ENCODE measurements at places on chromosomes 2 and 18. TPM values are rescaled to one million over a fixed set of nuclear protein-coding genes. Genes with fewer than 3 reads are reported as not detected.

GRCh38 chr2:66134138-66134701 is 300.7 kb upstream of the MEIS1 start:
- no peak for DNase-seq

- no peak for DNase-seq
These were observed 21.2 kb downstream of the MRPL33 start for GRCh38 chr2:27792759-27793158.

- no peak for DNase-seq
These were observed 46.2 kb downstream of the LRATD1 start for GRCh38 chr2:14678761-14679160.

GRCh38 chr2:213022987-213023386 is 128.4 kb downstream of the IKZF2 start:
- DNase-seq: no peak

DNA sequence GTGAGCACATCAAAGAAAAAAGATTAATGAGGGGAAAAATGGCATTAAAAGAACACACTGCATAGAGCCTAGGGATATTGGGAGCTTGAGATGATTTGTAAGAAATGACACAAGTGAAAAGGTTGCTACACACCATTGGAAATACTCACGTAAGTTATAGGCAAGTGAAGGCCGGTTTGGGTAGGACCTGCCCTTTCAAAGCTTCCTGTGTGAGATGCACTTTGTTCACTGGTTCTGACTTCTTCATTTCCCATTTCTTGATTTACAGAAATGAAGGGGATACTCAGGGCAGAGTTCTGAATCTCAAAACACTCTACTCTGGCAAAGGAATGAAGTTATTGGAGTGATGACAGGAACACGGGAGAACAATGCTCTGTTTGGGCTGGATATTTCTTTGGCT is at the start of gene IL18RAP:
Gene IL18RAP, plus strand, starts transcription at position 251 of the 400 bp plus-strand sequence. Its CDS starts 118 bp downstream, at position 369.
- DNase-seq: no peak

DNA sequence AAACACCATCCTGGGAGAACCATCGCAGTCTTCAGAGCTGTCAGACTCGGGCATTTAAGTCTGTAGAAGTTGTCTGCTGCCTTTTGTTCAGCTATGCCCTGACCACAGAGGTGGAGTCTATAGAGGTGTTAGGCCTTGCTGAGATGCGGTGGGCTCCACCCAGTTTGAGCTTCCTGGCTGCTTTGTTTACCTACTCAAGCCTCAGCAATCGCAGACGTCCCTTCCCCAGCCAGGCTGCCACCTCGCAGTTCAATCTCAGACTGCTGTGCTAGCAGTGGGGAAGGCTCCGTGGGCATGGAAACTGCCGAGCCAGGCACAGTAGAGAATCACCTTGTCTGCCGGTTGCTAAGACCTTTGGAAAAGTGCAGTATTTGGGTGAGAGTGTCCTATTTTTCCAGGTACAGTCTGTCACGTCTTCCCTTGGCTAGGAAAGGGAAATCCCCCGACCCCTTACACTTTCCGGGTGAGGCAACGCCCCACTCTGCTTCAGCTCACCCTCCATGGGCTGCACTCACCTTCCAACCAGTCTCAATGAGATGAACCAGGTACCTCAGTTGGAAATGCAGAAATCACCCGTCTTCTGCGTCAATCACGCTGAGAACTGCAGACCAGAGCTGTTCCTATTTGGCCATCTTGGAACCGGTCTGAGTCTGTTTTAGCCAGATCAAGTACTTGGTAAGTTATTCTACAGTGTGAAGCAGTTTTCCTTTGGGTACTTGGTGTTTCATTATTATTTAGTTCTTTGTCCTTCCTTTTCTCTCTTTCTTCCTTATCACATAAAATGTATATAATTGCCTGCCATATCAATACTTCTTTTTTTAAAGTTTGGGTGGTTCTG is 71.5 kb downstream of the CDC42EP3 start:
- peak; percentile 47 for DNase-seq

Gene SLC4A3
- total RNA-seq: 0.30 TPM

GRCh38 chr18:43587538-43588153 is 310.4 kb upstream of the SYT4 start:
- DNase-seq: no peak

Gene UGT1A4
- 0.69 TPM for total RNA-seq

Gene KCNF1
- not detected for total RNA-seq

GRCh38 chr2:174675615-174676014 is 78.0 kb upstream of the WIPF1 start:
- no peak for DNase-seq

- DNase-seq: peak; percentile 75
These were observed 39.5 kb downstream of the SDC1 start for GRCh38 chr2:20185176-20186022.

GRCh38 chr2:237594514-237594871 is 4.0 kb upstream of the RAB17 start:
- DNase-seq: peak; percentile 76

- DNase-seq: no peak
These were observed 269.3 kb upstream of the RAB12 start for GRCh38 chr18:8339952-8340351.

Gene IHH
- 0.80 TPM for total RNA-seq

DNA sequence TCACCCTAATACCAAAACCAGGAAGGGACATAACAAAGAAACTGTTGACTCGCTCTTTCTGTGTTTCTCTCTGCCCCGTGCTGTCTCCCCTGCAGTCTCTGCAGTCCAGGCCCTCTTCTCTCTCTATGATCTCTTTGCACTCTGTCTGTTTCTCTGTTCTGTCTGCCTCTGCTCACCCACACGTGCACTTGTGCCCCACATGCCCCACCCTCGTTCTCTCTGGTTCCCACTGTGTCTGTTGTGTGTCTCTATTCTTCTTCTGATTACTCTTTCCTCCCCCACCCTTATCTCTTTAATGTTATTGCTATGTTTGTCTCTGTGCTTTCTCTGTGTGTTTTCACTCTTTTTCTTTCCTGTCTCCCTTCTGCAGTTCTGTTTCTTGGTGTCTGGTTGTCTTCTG is 54.0 kb downstream of the NAT8 start:
- no peak for DNase-seq

DNA sequence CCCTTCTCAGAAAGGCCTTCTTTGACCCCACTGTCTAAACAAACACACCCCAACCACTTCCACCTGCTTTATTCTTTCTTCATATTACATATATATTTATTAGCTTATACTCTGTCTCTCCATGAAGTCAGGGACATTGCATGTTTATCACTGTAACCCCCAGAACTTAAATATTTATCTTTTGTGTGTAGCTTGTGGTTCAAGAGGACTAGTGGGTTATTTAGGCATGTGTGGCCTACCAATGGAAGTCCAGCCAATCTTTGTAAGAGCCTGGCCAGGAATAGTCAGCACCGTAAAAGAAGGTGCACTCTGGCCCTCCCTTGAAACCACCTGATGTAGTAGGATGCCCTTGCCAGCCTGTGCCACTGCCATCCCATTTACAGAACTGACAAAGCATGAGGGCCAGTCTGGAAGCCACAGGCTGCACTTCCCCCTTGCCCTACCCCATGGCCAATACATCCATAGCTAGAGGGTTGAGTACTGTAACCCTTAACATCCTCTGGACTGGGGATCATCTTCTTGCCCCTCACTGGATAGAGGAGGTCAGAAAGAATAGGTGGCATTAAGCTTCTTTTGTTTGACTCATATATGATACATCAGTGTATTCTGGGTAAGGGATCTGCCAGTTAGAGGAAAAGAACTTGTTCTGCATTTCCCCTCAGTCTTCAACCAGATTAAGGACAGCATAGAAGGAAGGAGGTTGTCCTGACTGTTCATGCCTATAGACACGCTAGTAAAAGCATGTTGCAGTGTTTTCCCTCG is 4.9 kb downstream of the NEMP2 start:
- DNase-seq: no peak

DNA sequence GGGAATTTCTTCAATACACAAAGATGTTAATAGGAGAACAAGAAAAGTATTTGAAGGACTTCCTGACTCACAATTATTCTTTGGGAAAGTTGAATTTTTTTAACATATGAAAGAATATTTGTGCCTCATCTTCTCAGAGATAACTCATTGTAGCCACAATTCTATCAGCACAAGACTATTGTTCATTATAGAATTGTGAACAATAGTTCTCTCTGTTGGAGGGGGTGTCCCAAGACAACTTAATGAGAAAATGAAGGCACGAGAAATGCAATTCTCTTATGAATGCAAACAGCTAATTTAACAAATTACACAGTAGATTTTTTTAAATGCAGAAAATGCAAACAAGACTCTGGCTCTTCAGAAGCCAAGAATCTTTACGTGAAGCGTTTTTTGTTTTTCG is 157.0 kb downstream of the BARD1 start:
- no peak for DNase-seq

- DNase-seq: no peak
These were observed 40.6 kb downstream of the SPC25 start for GRCh38 chr2:168849610-168850009.

GRCh38 chr2:225779829-225780228 is 380.3 kb downstream of the NYAP2 start:
- no peak for DNase-seq

- DNase-seq: no peak
These were observed 25.3 kb upstream of the SNTG2 start for GRCh38 chr2:925309-925708.

GRCh38 chr2:3180082-3180908 is 197.3 kb downstream of the EIPR1 start:
- no peak for DNase-seq

Gene POTEJ
- total RNA-seq: not detected

Gene NEU4
- 2.9 TPM for total RNA-seq

Gene PLB1
- 3.6 TPM for total RNA-seq

Gene SS18
- total RNA-seq: 53.9 TPM

DNA sequence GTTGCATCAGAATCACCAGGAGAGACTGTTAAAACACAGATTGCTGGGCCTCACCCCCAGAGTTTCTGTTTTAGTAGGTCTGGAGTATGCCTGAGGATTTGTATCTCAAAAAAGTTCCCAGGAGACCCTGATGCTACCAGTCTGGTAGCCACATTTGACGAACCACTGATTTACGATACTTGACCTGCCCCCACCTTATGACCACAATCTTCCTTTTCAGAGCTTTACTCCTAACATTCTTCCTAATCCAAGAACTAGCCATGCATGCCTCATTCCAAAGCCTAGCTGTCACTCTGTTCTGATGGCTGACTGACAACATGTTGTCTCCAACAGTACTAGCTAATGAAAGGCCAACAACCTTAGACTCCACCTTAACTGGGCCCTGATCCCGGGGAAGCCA is 191.4 kb downstream of the MBD2 start:
- DNase-seq: no peak

- DNase-seq: no peak
These were observed 64.6 kb downstream of the LTBP1 start for GRCh38 chr2:33011373-33011772.

- no peak for DNase-seq
These were observed 50.2 kb upstream of the LRP1B start for GRCh38 chr2:142180820-142181533.

DNA sequence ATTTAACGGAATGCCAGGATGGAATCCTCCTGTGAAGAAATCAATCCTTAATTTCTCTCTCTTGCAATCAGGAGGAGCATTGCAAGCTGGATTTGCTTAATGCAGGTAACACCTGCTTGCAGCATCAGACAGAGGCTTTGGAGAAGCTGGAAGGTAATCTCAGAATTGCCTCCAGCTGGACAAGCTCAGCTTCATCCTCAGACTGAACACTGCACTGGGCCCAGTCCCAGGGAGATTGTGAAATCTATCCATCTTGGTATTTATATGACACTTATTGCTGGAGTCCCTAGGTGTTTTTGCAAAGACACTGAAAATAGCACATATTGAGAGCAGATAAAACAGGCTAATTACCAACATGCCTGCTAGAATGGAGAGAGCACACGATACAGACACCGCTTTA is 179.4 kb upstream of the SESTD1 start:
- DNase-seq: no peak

DNA sequence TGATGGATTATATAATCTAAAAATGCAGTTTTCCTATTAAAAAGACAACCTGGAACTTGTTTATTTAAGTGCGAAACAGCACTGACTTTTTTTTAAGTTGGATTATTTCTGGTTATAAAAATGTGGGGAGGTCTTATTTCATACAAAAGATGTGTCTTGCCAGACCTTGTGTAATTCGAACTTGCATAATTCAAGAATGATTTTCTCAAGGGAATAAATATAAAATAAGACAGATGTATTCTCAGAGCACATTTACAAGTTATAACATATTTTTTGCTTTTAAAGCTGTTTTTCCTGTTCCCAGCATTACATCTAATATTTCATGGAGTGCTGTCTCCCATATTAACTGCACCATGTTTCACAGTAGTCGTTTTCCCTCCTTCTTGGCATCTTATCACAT is 263.1 kb downstream of the CDH20 start:
- DNase-seq: no peak

- no peak for DNase-seq
These were observed 82.2 kb upstream of the CYTIP start for GRCh38 chr2:157526070-157526469.

DNA sequence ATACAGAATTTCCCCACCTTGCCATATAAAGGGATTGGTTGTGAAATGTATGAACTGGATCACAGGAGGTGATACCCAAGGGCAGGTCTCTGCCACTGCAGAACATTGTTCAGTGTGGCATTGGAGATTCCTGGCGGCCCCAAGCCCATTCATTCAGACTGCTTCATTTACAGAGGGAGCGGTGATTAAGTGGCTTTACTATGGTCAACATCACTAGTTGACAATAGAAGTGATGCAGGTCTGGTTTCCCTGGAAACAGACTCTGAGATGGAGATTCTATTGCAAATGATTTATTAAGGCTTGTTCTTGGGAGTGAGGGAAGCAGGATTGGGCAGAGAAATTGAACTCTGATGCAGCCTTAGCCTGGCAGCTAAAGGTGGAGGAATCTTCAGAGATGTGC is 62.4 kb downstream of the ZDBF2 start:
- DNase-seq: no peak

DNA sequence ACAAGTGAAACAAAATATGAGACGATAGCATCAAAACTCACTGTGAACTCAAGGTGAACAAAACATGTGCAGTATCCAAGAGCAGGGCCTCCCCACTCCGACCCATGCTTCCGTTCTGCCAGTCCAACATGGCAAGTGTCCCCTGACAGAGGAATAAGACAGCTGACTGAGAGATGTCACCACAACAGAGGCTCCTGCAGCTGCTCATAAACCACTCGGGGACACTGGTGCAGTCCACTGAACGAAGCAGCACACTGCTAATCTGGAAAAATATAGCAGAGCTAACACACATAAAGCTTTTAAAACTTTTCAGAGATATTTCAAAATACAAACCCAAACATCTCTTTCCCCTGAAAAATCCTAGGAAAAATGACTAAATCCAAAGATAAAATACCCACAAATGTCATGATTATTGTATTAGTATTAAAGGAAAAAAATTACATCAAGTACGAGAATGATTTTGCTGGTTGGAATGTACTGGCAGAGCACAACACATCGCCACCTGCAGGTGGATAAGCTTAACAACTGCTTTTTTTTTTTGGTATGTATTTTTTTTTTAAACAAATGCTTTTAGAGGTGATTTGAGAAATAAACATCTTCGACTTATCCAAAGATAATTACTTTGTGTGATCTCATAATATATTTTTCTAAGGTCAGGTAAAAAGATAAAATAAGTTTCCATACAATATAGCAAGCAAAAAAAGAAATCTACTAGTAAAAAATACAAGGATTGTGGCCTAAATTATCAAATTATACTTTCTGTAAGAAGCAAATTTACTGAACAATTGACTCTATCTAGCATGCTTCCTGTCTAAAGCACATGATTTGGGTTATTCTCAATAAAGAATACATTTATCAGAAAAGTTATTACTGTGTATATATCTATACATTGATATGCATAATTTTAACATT is 18.6 kb downstream of the THADA start:
- no peak for DNase-seq

All from upper lobe of left lung (tissue), 6 donors.